Hematopoietic multipotent progenitor cell (in vitro differentiated cells): ENCODE measurements at places on chromosomes 7 and 10.

- no peak for DNase-seq
Measured at GRCh38 chr10:114025611-114026130, 18.0 kb upstream of the ADRB1 start.

DNA sequence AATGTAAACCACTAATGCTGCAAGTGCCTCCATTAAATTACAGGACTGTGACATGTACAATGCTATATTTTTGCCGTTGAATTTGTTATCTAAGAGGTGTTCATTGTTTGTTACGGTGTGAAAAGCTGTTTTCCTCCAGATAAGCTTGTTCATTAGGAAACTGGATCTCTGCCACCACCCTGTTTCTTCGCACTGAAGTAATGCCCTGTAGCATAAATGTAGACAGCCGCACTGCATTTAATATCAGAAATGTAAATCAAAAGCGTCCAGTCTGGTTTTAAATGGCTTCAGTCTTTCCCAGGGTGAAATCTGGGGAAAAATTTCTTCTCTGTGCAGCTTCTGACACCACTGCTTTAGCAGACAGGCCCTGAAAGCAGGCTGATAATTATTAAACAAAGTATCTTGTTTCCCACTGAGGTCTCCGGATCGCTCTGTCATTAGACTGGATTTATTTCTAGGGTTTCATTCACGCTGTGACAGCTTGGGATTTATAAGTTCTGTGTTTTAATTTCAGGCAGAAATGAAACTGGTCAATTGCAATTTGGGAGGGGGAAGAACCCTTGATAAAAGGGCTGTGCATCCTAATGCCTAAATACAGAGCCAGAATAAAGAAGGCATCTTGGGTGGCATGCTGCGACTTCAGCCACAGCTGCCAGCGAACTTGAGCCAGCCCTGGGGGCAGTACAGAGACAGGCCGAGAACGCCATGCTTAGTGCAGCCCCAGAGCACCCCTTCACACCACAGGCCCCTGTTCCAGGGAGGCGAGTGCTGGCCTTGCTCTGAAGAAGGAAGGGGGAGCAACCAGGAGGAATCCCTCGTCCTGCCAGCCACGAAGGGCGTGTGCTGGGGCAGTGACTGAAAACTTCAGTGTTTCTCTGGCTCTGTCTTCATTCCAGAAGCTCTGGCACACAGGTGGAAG is 547.7 kb upstream of the GALNT17 start:
- no peak for DNase-seq

DNA sequence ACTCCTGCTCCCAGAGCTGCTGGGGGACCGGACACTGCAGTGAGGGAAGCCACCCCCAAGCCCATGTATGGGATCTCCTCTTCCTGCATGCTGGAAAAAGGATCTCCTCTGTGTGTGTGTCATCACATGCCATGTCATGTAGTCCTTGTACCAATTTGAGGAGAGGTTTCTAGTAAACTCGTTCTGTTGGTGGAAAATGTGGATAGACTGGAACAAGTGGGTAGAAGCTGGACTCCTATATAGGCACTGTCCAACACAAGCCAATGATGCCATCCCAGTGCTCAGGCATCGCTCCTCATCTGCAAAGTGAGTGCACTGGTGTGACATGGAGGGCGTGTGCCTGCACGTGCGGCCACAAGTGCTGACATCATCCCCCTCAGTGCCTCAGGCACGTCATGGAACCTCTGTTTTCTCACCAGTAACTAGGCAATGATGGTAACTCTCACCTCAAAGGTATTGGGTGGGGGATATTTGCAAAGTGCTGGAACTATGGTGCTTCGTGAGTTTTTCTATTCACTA is 19.3 kb downstream of the MYO1G start:
- no peak for DNase-seq

GRCh38 chr10:110820321-110820814 is 51.4 kb upstream of the PDCD4 start:
- DNase-seq = no peak

DNA sequence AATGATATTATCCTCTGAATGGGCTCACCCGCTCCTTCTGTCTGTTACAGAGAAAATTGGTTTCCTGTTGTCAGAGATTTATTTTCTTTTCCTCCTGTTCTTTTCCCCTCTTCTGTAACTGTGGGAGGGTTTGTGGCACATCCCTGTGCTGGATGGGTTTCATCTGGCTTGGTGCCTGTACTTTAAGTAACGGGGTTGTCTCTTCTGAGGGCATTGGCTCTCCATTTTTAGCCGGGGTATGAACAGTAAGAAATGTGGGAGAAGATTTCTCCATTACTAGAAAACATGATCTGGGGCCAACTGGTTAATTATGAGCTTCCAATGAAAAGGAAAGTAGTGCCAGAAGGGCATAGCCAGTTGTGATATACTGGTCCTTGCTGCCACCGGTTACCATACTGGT is 142.6 kb downstream of the SND1 start:
- no peak for DNase-seq

- DNase-seq = no peak
Measured at GRCh38 chr7:24372961-24373955, 89.3 kb downstream of the NPY start.

GRCh38 chr7:77657427-77658224 is 38.6 kb upstream of the RSBN1L start:
- peak; percentile 6 for DNase-seq

DNA sequence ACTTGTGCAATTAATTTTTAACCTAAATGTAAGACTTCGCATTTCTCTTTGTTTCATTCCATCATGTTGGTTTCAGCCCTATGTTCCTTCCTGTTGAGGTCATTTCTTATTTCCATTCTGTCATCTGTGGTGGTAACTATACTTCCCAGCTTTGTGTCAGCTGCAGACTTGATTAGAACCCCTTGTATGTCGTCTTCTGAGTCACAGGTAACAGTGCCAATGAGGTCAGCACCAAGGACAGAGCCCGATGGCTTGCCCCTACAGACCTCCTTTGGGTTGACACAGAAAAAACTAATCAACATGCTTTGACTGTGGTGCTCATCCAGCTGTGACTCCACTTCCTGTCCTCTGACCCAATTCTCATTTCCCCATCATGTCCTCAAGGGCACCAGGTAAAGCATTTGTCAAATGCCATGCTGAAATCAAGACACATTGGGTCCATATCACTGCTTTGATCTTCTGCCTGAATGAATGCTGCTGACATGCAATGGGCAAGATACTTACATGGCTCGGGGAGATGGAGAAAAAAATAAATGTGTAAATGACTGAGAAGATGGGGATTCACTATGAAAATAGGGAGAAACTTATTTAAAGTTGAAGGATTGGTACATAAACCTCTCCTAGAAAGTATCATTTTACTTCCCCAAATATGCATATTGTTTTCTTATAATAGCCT is 25.6 kb upstream of the CRTAC1 start:
- peak; percentile 30 for DNase-seq

DNA sequence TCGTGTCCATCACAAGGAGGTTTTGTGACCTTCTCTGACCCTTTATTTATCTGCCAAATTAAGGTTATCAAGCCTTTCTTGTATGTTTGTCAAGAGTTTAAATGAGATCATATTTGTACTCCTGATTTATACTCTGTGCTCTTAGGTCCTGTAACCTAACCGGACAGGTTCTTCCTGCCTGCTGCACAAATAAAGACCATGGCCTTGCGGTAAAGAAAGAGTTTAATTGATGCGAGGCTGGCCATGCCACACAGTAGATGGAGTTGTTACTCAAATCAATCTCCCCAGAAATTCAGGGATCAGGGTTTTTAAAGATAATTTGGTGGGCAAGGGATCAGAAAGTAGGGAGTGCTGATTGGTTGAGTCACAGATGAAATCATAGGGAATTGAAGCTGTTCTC is 79.5 kb upstream of the LRGUK start:
- no peak for DNase-seq

DNA sequence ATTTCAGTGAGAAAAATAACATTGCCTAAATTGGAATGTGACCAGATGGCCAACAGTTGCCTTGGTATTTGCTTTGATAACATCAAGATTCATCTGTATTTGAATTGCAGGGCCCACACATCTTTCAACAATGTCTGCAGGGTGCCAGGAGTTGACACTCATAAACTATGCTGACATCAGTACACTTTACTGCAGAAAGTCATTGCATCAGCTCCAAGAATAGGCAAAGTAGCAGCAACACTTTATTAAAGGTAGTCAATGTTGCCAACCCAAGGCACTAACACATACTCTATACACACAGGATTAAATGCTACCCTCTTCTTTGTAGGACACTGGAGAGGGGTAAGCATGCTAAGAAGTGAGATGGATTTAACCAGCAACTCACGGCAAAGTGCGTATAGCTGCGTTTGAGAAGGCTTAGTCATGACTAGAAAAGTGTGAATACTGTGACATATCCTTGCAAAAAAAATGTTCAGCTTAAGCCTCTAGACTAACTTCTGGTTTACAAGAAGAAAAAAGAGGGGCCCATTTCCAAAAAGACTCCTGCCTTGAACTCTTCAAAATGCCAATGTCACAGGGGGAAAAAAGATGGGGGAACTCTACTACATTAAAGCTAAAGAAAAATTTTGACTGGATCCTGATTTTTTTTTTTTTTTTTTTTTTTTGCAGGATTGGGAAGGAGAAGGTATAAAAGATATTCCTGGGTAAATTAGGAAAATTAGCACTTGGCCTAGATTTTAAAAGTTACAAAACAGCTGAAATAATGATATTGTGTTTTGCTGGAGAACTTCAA is 2.2 kb downstream of the BBIP1 start:
- DNase-seq = no peak

GRCh38 chr10:99523251-99523773 is 9.4 kb upstream of the NKX2-3 start:
- DNase-seq = peak; percentile 63

GRCh38 chr10:59397961-59398360 is 35.6 kb upstream of the FAM13C start:
- no peak for DNase-seq

- no peak for DNase-seq
Measured at GRCh38 chr10:80406204-80406603, 2.1 kb upstream of the PRXL2A start.

DNA sequence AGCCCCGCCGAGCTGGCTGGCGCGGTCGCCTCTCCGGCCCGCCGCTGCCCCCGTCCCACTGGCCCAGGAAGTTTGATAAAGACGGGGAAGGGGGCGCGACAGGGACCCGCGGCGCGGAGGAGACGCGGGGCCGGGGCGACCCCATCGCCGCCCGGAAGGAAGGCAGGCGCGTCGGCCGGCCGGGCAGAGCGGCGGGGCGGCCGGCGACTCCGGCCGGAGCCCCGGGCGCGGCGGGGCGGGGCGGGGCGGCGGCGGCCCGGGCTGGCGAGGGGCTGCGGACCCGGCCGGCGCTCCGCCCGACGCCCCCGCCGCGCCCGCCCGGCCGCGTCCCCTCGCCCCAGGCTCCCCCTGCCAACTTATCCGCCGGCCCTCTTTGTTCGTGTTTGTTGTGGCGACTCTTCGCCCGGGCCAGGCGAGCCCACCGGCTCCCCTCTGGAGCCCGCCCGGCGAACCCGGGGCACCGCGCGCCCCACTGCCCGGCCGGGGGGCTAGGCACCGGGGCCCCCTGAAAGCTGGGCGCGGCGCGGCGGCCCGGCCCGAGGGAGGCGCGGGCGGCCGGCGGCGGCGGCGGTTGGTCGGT is 571 bp downstream of the KDM7A start:
- peak; percentile 15 for DNase-seq

- no peak for DNase-seq
Measured at GRCh38 chr7:1693991-1694524, 24.0 kb downstream of the ELFN1 start.

DNA sequence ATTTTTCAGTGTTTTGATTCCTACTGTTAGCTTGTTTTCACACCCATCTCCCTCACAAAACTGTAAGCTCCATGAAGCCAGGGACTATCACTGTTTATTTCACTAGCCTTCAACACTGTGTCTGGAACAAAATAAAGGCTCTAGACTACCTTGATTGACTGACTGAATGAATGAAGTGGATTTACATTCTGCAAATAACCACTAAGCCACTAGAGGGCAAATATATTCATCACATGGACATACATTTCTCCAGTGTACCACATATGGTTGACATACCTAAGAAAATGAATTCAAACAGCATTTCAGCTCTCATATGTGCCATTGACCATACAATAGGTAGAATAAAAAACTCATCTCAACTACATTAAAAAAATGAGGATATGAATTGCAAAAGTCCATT is 185.9 kb downstream of the RAB11FIP2 start:
- peak; percentile 25 for DNase-seq

- no peak for DNase-seq
Measured at GRCh38 chr7:138352570-138353461, 107.2 kb upstream of the TRIM24 start.

DNA sequence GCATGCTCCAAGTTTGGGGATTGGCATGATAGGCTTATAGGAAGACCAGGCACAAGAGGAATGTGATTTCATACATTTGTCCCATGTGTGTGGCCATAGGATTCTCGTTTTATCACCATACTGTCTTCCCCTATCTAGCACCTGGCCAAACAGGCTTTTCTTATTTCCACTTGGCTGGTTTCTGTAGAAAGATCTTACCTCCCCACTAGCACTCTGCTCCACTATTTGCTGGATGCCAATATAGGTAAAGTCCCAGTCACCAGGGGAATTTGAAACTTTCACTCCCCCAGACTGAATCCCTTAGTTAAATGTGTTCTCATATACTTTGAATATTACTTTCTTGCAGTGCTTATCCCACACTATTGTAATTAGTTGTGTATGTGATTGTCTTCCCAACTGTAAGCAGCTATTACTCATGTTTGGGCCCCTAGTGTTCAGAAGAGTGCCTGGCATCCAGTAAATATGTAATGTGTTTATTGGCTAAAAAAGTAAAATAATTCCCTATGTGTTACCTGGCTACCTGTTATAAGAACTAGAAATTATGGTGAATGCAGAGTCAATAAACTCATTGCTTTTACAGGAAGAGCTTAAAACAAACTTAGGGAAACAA is 109.0 kb downstream of the LRMDA start:
- DNase-seq = no peak

GRCh38 chr7:98322331-98323270 is 41.1 kb downstream of the BRI3 start:
- no peak for DNase-seq

- DNase-seq = no peak
Measured at GRCh38 chr10:21401196-21401595, 124.3 kb downstream of the SKIDA1 start.

- no peak for DNase-seq
Measured at GRCh38 chr7:134293002-134293740, 23.6 kb downstream of the SLC35B4 start.

- DNase-seq = no peak
Measured at GRCh38 chr10:69872323-69872722, 70.6 kb downstream of the COL13A1 start.

DNA sequence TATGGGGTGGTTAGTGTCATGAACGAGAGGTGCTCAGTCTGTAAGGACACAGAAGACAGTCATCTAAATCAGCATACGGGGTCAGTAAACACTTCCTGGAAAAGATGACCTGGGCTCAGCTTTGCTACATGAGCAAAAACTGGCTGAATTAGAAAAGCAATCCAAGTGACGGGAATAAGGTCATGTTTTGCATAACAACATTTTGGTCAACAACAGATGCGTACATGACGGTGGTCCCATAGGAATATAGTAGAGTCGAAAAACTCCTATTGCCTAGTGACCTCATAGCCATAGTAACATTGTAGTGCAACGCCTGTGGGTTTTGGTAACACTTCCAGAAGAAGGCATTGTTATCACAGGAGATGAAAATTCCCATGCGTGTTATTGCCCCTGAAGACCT is 92.9 kb downstream of the CTNNA3 start:
- no peak for DNase-seq
